ENCODE measurements at places on chromosomes 1 and 21. TPM values are rescaled to one million over a fixed set of nuclear protein-coding genes. Genes with fewer than 3 reads are reported as not detected.

DNA sequence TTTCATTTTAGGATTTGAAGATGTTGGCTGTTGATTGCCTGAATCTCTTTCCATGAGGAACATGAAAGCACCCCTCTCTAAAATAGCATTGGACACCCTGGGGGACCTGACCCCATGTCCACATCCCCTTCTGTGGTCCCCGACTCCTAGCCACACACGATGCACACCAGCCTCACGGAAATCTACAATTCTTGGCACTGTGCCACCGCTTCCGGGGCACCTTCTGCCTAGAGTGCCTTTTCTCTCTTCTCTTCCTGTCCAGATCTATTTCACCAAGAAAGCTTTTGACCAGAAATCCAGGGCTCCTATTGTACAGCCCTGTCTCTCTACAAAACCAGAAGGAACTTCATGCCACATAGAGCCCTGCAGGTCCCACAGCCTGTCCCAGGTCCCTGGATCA is 50.3 kb downstream of the MYSM1 start:
- H3K27me3 ChIP-seq: no peaks in the 10 kb centered on the region
- H3K27ac ChIP-seq: no peak overlapping the region
- no peak overlapping the region for H3K4me3 ChIP-seq
- H3K36me3 ChIP-seq: no peaks in the 10 kb centered on the region
- H3K4me1 ChIP-seq: no peaks in the 10 kb centered on the region

The PTAFR gene
- 0.76 TPM for total RNA-seq

The RPTN gene
- total RNA-seq: not detected

The SYPL2 gene
- total RNA-seq: 0.49 TPM

DNA sequence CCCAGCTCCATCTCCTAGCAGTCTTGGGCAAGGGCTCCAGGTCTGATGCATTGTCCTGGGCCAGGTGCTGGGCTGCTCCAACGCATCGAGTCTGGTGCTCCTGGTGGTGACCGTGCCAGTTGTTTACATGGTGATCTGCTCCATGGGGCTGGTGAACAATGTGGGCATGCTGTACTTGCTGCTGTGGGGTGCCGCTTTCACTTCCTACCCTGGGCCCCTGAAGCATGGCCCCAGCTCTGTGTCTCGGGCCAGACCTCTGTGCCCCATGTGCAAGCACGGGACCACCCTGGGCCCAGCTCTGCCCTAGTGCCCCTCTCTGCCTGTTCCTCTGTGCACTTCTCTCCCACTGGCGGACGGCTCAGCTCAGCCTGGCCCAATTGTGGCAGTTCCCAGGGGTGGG is 119.4 kb downstream of the MAST2 start:
- H3K27me3 ChIP-seq: no peaks in the 10 kb centered on the region
- no peak overlapping the region for H3K4me3 ChIP-seq
- no peaks in the 10 kb centered on the region for H3K36me3 ChIP-seq
- peaks cover 28% of the 10 kb centered on the region for H3K4me1 ChIP-seq

DNA sequence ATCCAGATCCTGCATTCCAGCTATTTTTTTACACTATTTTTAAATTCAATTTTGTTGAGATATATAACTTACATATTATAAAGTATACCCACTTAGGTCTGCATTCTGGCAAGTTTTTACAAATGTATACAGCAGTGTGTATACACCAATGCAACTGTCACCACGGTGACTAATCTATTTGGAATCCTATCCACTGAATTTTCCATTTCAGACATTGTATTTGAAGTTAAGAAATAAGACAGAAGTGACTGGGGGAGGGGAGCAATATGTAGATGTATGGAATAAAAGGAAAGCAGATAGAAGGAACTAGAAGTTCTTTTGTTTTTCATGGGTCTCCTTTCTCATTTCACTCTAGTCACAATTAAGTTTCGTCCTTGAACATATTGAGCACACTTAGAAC is 431.5 kb upstream of the CHRM3 start:
- DNase-seq: no peak
- no peaks in the 10 kb centered on the region for H3K4me1 ChIP-seq
- H3K4me3 ChIP-seq: no peak overlapping the region

The CAMK2N1 gene
- total RNA-seq: 0.82 TPM

The DYNLT5 gene
- 2.8 TPM for total RNA-seq

The FCAMR gene
- not detected for total RNA-seq

The DNASE2B gene
- not detected for total RNA-seq

GRCh38 chr1:89831462-89832120 is 10.8 kb downstream of the LRRC8D start:
- peak; percentile 35 for DNase-seq
- H3K36me3 ChIP-seq: 0 out of 2 replicates have a peak, but pooled peaks cover 1% of the 10 kb centered on the region
- H3K27ac ChIP-seq: peak overlapping the region; percentile 57

- no peaks in the 10 kb centered on the region for H3K27me3 ChIP-seq
- DNase-seq: no peak
- H3K4me3 ChIP-seq: no peak overlapping the region
- H3K27ac ChIP-seq: no peak overlapping the region
- H3K36me3 ChIP-seq: peaks cover 51% of the 10 kb centered on the region
Measured at GRCh38 chr1:19198820-19199219, 11.2 kb downstream of the UBR4 start.
